ENCODE measurements at places on chromosomes 4 and X. TPM values are rescaled to one million over a fixed set of nuclear protein-coding genes. Genes with fewer than 3 reads are reported as not detected.

SORCS2 gene
- polyA plus RNA-seq: not detected

ARHGEF9 gene
- 6.7 TPM for polyA plus RNA-seq

SLITRK2 gene
- not detected for polyA plus RNA-seq

PROM1 gene
- not detected for polyA plus RNA-seq

DNA sequence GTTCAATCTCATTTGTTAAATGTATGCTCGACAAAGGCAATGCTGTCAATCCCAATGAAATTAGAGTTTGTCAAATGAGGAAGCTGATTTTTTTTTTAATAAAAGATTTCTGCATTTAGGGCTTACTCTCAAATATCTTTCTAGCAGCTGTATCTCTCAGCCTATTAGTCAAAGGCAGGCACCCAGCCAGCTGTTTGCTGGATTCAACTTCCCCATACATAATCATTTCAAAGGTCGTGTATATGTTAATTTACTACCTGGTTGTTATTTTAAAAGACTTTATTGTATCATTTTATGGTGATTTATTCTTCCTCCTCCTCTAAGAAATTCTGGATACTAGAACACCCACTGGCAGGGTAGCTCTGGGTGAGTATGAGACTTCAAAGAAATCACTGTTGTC lies 27.1 kb downstream of the RAI2 start:
- H3K4me3 ChIP-seq: no peak overlapping the region
- no peak overlapping the region for H3K27ac ChIP-seq
- no peak for DNase-seq
- H3K36me3 ChIP-seq: peaks cover 5% of the 10 kb centered on the region
- H3K27me3 ChIP-seq: peaks cover 2% of the 10 kb centered on the region

DNA sequence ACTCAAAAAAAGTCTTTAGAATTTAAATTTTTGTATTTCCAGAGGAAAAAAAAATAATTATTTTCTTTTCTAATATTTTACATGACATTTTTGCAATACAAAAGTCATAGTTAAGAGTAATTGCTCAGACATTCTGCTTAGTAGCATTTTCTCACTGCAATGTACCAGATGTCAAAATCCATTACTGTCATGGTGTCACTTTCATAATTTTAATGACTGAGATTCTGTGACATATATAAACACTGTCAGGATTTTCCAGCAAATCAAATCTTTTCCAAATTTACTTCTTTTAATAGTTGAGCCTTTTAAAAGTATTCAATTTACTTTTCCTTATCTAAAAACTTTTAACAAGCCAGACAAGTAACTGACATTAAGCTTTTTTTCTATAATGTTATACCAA lies 422.7 kb downstream of the GRIA2 start:
- H3K4me3 ChIP-seq: no peak overlapping the region
- H3K27me3 ChIP-seq: no peaks in the 10 kb centered on the region
- H3K4me1 ChIP-seq: no peaks in the 10 kb centered on the region
- no peak overlapping the region for H3K27ac ChIP-seq

DNA sequence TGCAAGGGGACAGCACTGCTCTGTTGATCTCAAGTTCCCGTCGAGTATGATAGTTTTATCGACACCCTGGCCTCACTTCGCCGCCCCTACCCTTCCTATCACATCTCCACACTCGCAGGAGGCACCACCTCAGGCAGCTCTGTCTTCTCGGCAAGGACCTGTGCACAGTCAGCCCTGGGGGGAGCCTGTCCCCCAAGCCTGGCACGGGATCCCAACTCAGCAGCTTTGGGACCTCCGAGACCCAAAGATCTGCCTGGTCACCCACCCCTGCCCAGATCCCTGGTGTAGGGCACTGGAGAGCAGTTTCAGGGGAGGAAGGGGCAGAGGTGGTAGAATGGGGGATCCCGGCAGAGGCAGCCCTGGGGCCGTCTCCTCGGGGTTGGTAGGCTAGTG lies 18.0 kb upstream of the UBA1 start:
- no peaks in the 10 kb centered on the region for H3K27me3 ChIP-seq
- no peaks in the 10 kb centered on the region for H3K36me3 ChIP-seq
- DNase-seq: no peak
- no peak overlapping the region for H3K4me3 ChIP-seq
- H3K27ac ChIP-seq: no peak overlapping the region

DNA sequence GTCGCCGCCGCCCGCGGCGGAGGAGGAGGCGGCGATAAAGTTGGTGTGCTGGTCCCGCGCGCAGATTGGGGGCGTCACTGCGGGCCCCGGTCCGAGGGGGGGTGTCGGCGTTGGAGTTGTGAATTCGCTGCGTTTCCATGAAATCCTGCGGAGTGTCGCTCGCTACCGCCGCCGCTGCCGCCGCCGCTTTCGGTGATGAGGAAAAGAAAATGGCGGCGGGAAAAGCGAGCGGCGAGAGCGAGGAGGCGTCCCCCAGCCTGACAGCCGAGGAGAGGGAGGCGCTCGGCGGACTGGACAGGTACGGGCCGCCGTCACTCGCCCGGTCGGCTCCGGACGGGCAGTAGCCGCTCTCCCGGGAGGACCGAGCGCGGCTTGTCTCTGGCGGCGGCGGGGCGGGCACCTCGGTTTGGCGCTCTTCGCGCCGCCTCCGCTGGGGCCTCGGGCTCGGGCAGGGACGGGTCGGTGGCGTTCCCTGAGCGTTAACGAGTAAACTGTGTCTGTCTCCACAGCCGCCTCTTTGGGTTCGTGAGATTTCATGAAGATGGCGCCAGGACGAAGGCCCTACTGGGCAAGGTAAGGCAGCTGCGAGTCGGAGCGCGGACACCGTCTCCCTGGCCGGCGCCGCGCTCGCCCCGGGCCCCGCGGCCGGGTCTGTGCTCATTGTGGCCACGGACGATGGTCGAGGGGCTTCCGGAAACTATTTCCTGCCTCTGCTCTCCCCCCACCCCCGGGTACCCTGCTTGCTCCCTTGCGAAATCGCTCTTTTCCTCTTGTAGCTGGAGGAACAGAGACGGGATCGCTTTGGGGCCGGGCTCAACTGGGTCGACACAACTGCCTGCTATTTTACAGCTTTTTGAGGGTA lies 658 bp downstream of the KDM6A start:
- H3K27ac ChIP-seq: peak overlapping the region; percentile 95
- H3K36me3 ChIP-seq: no peaks in the 10 kb centered on the region
- no peaks in the 10 kb centered on the region for H3K27me3 ChIP-seq
- peak overlapping the region; percentile 99 for H3K4me3 ChIP-seq
- DNase-seq: peak; percentile 37

- H3K4me1 ChIP-seq: no peaks in the 10 kb centered on the region
- H3K27ac ChIP-seq: no peak overlapping the region
- no peak for DNase-seq
- peaks cover 31% of the 10 kb centered on the region for H3K27me3 ChIP-seq
Measured at GRCh38 chr4:15901998-15902397, 36.5 kb downstream of the FGFBP1 start.

DNA sequence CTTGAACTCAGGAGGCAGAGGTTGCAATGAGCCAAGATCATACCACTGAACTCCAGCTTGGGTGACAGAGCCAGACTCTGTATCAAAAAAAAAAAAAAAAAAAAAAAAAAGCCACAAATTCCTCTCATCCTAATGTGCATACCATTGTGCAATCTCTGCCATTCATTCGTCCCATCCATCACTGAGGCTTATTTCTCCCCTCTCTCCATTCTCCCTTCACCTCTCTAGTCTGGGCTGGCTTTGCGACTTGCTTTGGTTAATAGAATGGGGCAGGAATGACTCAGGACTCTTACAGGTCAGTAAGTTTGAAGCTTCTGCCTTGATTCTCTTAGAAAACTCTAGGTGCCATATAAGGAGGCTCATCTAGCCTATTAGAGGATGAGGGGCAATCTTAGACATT lies 60.3 kb upstream of the DDX3X start:
- DNase-seq: no peak
- peaks cover 7% of the 10 kb centered on the region for H3K4me1 ChIP-seq
- H3K27ac ChIP-seq: no peak overlapping the region

GRCh38 chr4:38320343-38320695 lies 343.7 kb upstream of the KLF3 start:
- peak overlapping the region; percentile 74 for H3K27ac ChIP-seq
- peaks cover 52% of the 10 kb centered on the region for H3K4me1 ChIP-seq
- no peaks in the 10 kb centered on the region for H3K36me3 ChIP-seq
- H3K4me3 ChIP-seq: peak overlapping the region; percentile 86
- no peak for DNase-seq

DNA sequence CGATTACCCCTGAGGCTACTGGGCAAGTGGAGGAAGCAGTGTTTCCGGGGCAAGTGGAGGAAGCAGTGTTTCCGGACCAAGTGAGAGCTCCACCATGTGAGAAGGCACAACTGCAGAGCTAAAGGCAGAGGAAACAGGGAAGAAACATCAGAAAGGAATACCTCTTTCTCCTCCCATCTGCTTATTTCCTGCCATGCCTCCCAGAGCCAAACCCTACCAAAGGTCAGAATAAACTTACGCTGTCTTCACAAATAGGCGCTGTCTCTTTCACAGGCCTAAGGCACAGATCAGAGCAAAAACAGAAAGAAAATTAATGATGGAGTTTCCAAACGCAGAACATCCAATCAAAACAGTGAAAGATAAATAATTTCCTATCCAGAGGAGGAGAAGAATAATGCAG lies 153.0 kb downstream of the ATOH1 start:
- H3K4me1 ChIP-seq: no peaks in the 10 kb centered on the region
- DNase-seq: no peak
- no peak overlapping the region for H3K27ac ChIP-seq
- no peaks in the 10 kb centered on the region for H3K36me3 ChIP-seq

DNA sequence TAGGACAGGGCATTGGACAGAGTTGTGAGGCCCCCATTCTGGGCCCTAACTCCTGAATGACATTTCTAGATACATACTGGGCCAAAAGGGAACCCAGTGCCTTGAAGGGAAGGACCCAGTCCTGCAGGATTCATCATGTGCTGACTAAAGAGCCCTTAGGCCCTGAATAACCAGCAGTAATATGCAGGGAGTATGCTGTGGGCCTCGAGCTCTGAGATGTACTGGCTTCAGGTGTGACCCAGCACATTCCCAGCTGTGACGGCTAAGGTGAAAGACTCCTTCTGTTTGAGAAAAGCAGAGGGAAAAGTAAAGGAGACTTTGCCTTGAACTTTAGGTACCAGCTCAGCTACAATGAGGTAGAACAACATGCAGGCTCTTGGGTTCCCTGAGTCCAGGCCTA lies 138.2 kb upstream of the HUWE1 start:
- H3K36me3 ChIP-seq: no peaks in the 10 kb centered on the region
- H3K4me3 ChIP-seq: no peak overlapping the region
- DNase-seq: no peak
- H3K27ac ChIP-seq: no peak overlapping the region

GRCh38 chr4:176818531-176818930 lies 25.8 kb upstream of the VEGFC start:
- no peak for DNase-seq
- H3K27me3 ChIP-seq: no peaks in the 10 kb centered on the region
- no peak overlapping the region for H3K27ac ChIP-seq
- H3K36me3 ChIP-seq: no peaks in the 10 kb centered on the region
- H3K4me3 ChIP-seq: no peak overlapping the region

DNA sequence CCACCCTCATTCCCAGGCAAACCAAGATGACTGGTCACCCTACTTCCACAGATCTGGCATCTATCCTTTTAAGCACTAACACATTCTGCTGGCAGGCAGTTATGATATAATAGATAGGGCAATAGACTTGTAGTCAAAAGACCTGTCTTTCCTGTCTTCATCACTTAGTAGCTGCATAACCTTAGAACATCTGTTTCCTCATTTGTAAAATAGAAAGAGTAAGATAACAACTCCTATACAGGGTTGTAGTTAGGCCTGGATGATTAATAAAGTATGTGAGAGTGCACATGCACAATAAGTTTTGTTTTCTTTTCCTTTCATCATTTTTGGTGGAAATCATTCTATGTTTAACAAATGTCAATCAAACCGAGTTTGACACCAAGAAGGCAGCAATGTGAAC lies 72.1 kb downstream of the GPR82 start:
- no peak overlapping the region for H3K4me3 ChIP-seq
- no peaks in the 10 kb centered on the region for H3K27me3 ChIP-seq
- no peak for DNase-seq
- H3K27ac ChIP-seq: peak overlapping the region; percentile 6

DNA sequence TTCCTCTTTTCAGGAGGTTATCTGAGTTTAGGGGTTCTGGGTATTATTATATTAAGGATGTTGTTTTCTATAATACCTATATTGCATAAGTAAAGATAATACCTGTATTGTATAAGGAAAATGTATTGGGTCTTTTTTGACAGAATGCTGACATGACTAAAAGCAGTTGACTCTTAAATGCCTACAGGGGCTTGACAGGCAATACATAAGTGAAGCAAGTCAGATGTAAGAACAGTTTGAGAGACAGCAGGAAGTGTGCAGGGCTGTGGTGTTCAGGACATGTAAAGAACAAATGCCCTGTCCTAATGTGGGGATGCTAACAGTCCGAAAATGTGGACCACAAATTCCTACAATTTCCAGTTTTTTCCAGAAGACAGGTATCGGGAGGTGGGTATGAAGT lies 30.2 kb upstream of the NDST3 start:
- H3K4me1 ChIP-seq: no peaks in the 10 kb centered on the region
- H3K36me3 ChIP-seq: no peaks in the 10 kb centered on the region
- H3K27me3 ChIP-seq: no peaks in the 10 kb centered on the region
- DNase-seq: no peak
- no peak overlapping the region for H3K4me3 ChIP-seq

DNA sequence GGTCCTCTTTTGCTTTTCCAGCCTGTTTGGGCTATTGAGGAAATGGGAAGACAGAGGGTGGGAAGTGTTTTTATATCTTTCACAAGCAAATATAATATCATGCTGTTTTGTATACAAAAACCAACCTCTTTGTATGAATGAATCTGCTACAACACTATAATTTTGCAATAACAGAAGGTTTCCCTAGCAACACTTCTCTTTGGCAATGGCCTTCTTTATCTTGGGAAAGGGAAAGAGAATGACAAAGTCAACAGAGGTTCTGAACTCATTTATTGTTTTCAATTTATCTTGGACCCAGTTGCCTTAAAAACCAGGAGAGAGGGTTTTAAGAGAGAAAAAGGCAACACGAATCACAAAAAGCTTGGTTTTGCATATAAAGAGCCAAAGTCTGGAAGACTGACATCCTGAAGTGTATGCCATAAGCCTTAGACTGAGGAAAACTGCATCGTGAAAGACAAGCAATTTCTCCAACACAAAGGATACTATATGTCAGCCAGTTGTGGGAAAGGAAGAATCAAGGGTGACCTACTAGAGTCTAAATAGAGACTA lies 121.8 kb upstream of the FAM241A start:
- no peak for DNase-seq
- no peak overlapping the region for H3K27ac ChIP-seq
- no peak overlapping the region for H3K4me3 ChIP-seq
- no peaks in the 10 kb centered on the region for H3K36me3 ChIP-seq
- peaks cover 21% of the 10 kb centered on the region for H3K27me3 ChIP-seq

GRCh38 chr4:39616651-39617050 lies 22.0 kb downstream of the SMIM14 start:
- peaks cover 1% of the 10 kb centered on the region for H3K4me1 ChIP-seq
- H3K27ac ChIP-seq: no peak overlapping the region
- H3K36me3 ChIP-seq: peaks cover 7% of the 10 kb centered on the region
- DNase-seq: no peak
- H3K27me3 ChIP-seq: no peaks in the 10 kb centered on the region

DNA sequence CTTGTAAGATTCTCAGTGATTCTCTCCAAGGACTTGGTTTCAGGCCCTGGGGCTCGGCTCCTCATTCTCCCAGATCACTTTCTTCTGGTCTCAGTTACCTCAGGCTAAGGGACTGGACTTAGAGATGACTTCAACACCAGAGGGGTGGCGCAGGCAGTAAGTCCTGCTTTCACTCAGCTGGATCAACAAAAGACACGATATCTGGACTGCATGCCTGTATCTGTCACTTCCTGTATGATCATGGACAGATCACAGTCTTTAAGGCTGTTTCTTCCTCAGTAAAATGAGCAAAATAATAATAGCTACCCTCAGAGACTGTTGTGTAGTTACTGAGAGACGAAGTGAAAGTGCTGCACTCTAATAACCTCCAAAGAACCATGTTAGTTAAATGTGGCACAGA lies 19.5 kb upstream of the CXCR3 start:
- no peaks in the 10 kb centered on the region for H3K36me3 ChIP-seq
- no peak overlapping the region for H3K4me3 ChIP-seq
- H3K27me3 ChIP-seq: no peaks in the 10 kb centered on the region
